ENCODE measurements at places on chromosomes 3 and 15.

DNA sequence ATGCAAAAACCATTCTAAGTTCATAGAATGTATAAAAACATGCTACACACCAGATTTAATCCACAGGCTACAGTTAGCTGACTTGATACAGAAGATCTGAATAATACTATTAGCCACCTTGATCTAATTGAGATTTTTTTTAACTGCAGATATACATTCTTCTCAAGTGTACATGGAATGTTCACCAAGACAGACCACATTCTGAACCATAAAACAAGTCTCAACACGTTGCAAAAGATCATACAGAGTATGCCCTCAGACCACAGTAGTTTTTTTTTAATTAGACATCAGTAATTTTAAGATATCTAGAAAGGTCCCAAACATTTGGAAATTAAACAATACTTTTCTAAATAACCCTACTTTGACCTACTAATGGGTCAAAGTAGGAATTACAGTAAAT, 83.3 kb downstream of the FGF7 start:
- no peak for DNase-seq

- peak; percentile 90 for DNase-seq
These were observed at the start of gene KAT2B for GRCh38 chr3:20039765-20040547. KAT2B (plus strand) TSS chr3:20040446; CDS start chr3:20040478, 32 bp downstream.

DNA sequence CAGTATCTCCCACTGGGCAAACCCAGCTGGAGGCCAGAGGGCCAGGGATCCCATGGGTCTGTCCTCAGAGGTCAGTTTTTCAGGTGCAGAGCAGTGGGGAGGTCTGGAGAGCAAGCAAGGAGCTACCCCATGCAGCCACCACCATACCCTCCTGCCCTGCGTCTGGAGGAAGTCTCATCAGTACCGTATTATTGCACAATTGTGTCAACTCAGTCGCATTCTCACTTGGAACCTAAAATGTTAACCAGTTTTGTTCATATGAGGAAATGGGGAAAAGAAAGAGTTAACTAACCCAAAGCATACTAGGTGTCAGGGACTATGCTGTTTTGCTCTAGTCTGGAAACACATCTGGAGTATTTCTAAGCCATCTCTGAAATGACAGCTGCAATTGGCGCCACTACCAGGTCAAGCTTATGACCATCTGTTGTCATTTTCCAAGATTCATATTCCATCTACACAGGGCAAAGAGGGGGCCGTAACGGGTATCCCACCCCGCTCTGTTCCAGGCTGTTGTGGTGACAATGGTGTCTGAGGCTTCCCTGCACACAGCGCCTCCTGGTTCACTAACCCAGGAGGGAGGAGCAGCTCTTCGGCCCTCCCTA, 16.9 kb upstream of the APBA2 start:
- DNase-seq: no peak

- DNase-seq: no peak
These were observed 40.5 kb upstream of the CCR4 start for GRCh38 chr3:32910954-32911353.

- peak; percentile 15 for DNase-seq
These were observed 995 bp downstream of the ADAMTS17 start for GRCh38 chr15:100340721-100341238.

- no peak for DNase-seq
These were observed 172.4 kb downstream of the DCLK3 start for GRCh38 chr3:36591959-36592358.

- no peak for DNase-seq
These were observed 1368.9 kb downstream of the OTOL1 start for GRCh38 chr3:162865466-162865865.
